ENCODE measurements at places on chromosomes 1 and 21. TPM values are rescaled to one million over a fixed set of nuclear protein-coding genes. Genes with fewer than 3 reads are reported as not detected.

Gene RHCE
- total RNA-seq, result 0.15 TPM

Gene FMO3
- 15.6 TPM for total RNA-seq

Gene RPE65
- not detected for total RNA-seq

Gene RHEX
- total RNA-seq, result not detected

Gene AKNAD1
- not detected for total RNA-seq

Gene SPRR5
- not detected for total RNA-seq

Gene TRAF5
- total RNA-seq, result 9.7 TPM

Gene LBR
- total RNA-seq, result 43.6 TPM

Gene FLG2
- total RNA-seq, result not detected

Gene PDE4DIP
- total RNA-seq, result 229 TPM

Gene PUM1
- total RNA-seq, result 78.7 TPM

Gene F11R
- 8.9 TPM for total RNA-seq

Gene TACSTD2
- total RNA-seq, result 0.33 TPM

Gene KLF18
- total RNA-seq, result not detected

Gene TTC39A
- 1.5 TPM for total RNA-seq

Gene EDARADD
- total RNA-seq, result under 0.01 TPM

Gene NTPCR
- 29.1 TPM for total RNA-seq

Gene CLCNKA
- total RNA-seq, result under 0.01 TPM

Gene LCE1D
- not detected for total RNA-seq

Gene ITLN1
- not detected for total RNA-seq

Gene MR1
- total RNA-seq, result 27.6 TPM

Gene FCRL4
- not detected for total RNA-seq

Gene S100A12
- total RNA-seq, result not detected

Gene OLFM3
- total RNA-seq, result not detected

Gene MIXL1
- total RNA-seq, result not detected

Gene BNIPL
- total RNA-seq, result under 0.01 TPM

Measured in smooth muscle cell of trachea (primary cell).